Neural progenitor cell (in vitro differentiated cells): ENCODE measurements at places on chromosomes 16 and 17.

GRCh38 chr17:43033948-43034881 is 9.2 kb downstream of the RND2 start:
- DNase-seq, result peak; percentile 48

GRCh38 chr16:88289968-88290401 is 92.8 kb upstream of the ZNF469 start:
- DNase-seq, result no peak

GRCh38 chr17:33109336-33110072 is 117.9 kb downstream of the SPACA3 start:
- no peak for DNase-seq

DNA sequence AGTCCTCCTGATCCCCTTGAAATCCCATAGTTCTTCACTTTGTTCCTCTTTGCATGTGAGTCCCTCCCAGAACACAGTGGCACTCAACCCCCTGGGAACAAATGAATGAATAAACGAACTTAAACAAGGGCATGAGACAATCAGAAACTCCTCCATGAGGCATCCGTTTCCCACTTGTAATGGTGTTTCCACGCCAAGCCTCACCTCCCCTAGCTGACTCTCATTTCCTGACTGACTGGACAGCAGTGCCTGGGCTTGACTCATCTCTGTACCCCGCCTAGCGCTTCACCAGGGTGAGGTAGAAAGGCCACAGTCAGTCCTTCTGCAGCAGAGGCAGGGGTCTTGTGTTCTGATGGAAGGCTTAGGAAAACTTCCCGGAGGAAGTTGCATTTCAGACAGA is 14.2 kb downstream of the KIF1C start:
- no peak for DNase-seq

- no peak for DNase-seq
Observed at GRCh38 chr16:58428621-58429542, 36.6 kb downstream of the GINS3 start.

DNA sequence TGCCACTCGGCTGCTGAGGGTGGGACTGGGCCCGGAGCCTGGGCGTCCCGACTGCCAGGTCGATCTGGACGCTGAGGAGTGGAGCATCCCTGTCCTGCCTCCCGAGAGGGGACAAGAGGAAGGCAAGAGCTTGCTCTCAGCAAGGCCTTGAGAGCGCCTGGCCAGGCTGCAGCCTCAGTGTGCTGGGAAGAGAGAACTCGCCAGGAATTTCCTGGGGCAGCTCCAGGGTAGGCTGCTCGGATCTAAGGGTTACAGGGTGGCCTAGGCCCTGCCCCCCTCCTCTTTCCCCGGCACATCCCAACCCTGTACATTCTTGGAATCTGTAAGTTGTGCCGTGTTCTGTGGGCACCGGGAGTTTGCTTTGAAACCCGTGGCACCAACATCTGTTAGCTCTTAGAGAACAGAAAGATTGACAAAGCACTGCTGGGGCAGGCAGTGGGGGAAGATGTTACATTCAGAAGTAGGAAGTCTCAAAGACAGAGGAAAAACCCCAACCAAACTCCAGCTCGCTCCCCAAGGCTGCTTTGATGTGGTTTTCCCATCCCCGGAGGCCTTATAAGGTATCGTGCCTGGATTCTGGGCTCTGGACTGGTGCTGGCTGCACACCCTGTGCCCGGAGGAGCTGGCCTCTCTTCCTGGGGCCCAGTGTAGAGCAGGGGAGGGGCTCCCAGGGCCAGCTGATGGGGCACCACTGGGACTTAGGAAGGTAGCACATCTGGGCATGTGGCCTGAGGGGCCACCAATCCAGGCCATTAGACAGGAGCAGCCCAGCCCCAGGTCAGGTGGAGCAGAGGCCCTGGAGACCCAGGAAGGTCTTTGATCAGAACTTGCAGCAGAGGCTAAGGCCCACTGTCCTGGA is 55.2 kb downstream of the NKD1 start:
- DNase-seq, result no peak

- DNase-seq, result no peak
Observed at GRCh38 chr17:71846561-71847110, 274.2 kb upstream of the SOX9 start.

DNA sequence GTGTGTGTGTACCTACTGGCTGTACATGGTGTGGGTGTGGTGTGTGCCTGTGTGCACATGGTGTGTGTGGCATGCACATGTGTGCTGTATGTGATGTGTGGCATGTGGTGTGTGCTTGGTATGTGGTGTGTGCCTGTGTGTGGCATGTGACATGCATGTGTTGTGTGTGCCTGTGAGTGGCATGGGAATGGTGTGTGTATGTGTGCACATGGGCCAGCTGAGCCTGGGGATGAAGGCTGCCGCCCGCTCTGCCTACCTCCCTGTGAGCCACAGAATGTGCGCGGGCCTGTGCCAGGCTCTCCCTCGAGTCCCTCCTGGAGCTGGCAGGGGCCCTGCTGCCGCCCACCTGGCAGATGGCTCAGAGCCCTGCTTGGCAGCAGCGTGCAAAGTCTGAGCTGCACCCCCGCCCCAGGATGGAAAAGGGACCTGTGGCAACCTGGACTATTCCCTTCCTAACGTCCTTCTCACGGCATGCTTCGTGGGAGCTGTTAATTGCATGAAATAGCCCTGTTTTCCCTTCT is 9.3 kb downstream of the PRSS27 start:
- DNase-seq, result no peak

DNA sequence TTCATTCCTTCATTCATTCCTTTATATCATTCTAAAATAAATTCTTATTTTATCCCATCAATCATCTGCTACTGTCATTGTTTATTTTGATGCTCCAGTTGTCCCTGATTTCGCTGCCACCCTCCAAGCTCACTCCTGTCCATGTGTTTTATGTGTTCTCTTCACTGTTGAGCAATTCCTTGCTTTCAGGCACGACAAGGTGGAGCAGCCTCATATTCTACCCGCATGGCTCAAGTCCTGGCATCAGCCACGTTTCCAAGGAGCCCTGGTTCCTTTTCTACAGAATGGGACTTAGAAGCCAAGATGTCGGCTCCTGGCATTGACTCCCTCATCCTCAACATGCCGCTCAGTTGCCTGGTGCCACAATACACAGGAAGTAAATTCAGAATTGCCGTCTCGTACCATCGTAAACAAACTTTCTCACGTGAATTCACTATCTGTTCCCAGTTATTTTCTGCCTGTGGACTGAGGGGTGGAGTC is 139.0 kb downstream of the RPTOR start:
- no peak for DNase-seq

GRCh38 chr16:84806256-84806889 is 13.4 kb upstream of the CRISPLD2 start:
- no peak for DNase-seq

- peak; percentile 14 for DNase-seq
Observed at GRCh38 chr16:87490096-87490798, 2.6 kb downstream of the ZCCHC14 start.
